ENCODE measurements at places on chromosomes 2 and 18.

- no peak for DNase-seq
Observed at GRCh38 chr2:16663121-16663905, 2.3 kb downstream of the CYRIA start.

GRCh38 chr2:216849987-216850386 is 9.9 kb downstream of the TNP1 start:
- no peak for DNase-seq

DNA sequence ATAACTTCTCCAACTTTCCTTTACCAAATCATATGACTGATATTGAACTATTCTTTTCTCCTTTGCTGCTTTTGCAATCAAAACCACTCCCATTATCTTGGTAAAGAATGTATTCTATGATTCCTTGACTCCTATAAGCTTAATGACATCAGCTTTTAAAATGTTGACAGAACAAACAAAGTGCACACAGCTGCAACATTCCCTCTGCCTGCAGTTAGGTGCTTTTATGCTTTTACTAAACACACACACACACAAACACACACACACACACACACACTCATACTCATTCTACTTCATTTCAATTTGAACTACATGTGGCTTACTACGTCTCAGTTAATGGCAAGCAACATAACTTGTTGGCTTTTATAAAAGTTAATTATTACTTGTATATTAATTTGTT is 946.6 kb downstream of the DPP10 start:
- DNase-seq = no peak

DNA sequence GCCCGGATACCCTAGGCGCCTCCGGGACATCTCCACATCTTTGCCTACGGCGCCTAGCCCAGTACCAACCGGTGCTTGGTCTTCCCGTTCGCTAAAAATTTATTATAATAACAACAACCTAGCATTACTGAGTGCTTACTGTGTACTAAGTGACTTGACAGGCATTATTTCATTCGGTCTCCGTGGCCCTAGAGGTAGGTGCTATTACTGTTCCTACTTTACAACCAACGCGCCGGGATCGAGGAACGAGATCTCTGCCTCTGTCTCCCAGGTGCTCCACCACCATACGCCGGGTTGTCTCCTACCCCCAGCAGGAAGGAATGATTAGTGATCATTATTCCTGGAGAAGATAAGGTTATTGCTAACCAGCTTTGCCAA is 657 bp upstream of the BIN1 start:
- no peak for DNase-seq

- no peak for DNase-seq
Observed at GRCh38 chr2:71995067-71995665, 152.5 kb downstream of the CYP26B1 start.

Measured in smooth muscle cell of the brain vasculature (primary cell).